ENCODE measurements at places on chromosomes 6 and 20. TPM values are rescaled to one million over a fixed set of nuclear protein-coding genes. Genes with fewer than 3 reads are reported as not detected.
A peak's percentile ranks its signal among the peaks of the same experiment; 100 is the strongest.

TRIM15 gene
- total RNA-seq = not detected

MCCD1 gene
- not detected for total RNA-seq

ESR1 gene
- total RNA-seq = 0.49 TPM

BHLHE23 gene
- total RNA-seq = not detected

DNA sequence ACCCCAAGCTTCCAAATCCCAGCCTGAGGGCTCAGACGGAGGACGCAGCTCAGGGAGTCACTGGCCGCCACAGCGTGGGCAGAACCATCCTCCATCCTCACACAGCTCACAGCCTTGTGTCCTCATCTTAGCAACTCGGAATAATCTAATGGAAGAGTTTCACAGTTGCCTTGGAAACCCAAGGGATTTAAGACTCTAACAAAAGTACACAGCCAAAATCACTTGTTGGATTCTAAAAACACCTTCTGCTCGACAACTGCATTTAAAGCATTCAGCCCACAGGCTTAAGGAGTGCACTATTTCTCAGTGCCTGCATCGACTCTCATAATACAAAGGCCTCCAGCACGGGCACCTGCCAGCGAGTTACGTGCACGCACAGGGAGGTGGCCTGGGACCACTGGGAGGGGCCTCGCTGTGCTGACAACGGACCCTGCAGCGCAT is 45.4 kb downstream of the ZBTB46 start:
- H3K27ac ChIP-seq = no peak overlapping the region
- H3K4me1 ChIP-seq = peaks cover 24% of the 10 kb centered on the region
- H3K36me3 ChIP-seq = no peaks in the 10 kb centered on the region
- H3K4me3 ChIP-seq = no peak overlapping the region

DNA sequence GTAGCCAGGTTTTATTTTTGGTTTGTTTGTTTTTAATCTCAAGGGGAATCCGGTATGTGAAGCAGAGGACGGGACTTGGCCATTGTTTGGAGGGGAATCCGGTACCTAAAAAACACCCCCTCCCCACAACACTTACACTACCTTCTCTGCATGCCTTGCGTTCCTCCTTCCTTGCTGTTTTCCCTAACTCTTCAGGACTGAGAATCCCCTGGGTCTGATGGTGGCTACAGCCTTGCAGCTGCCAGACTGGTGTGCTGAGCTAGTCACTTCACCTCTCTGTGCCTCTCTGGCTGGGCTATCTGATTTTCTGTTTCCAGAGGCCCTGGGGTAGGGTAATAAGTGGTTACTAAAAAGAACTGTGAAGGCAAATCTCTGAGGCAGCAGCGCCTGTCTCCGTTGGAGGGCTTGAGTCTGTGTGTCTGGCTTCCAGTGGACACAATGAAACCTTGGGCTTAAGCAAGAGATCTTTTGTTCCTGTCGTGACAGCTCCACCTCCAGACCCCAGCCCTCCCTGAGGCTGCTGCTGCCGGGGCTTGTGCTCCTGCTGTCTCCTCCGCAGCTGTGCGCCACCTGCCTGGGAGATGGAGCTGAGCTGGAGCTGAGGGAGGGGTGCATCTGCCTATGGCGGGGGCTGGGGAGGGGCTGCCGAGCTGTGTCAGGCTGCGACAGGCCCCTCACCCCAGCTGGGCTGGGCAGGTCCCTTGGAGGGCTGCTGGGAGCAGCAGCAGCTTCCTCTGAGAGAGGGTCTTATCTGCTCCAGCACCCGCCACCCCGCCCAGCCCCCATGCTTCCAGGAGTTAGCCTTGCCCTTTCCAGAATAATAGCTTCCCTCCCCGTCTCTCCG is 65.8 kb upstream of the CCDC167 start:
- H3K36me3 ChIP-seq = no peaks in the 10 kb centered on the region
- peak overlapping the region; percentile 55 for H3K4me3 ChIP-seq
- H3K27me3 ChIP-seq = peaks cover 2% of the 10 kb centered on the region
- peaks cover 46% of the 10 kb centered on the region for H3K4me1 ChIP-seq
- no peak for DNase-seq

- no peak for DNase-seq
- H3K4me1 ChIP-seq = no peaks in the 10 kb centered on the region
- H3K27me3 ChIP-seq = peaks cover 3% of the 10 kb centered on the region
These were observed 238.1 kb upstream of the MARCKS start for GRCh38 chr6:113619077-113619476.

GRCh38 chr6:82371799-82372546 is 8.4 kb downstream of the TPBG start:
- H3K27me3 ChIP-seq = peaks cover 14% of the 10 kb centered on the region
- no peaks in the 10 kb centered on the region for H3K36me3 ChIP-seq
- no peak for DNase-seq
- no peaks in the 10 kb centered on the region for H3K4me1 ChIP-seq

- H3K4me3 ChIP-seq = no peak overlapping the region
- H3K36me3 ChIP-seq = no peaks in the 10 kb centered on the region
- H3K27me3 ChIP-seq = no peaks in the 10 kb centered on the region
- H3K4me1 ChIP-seq = peaks cover 7% of the 10 kb centered on the region
- no peak for DNase-seq
These were observed 67.9 kb downstream of the ZHX3 start for GRCh38 chr20:41249411-41250281.

- H3K4me3 ChIP-seq = no peak overlapping the region
- H3K27me3 ChIP-seq = peaks cover 3% of the 10 kb centered on the region
- H3K4me1 ChIP-seq = no peaks in the 10 kb centered on the region
- no peaks in the 10 kb centered on the region for H3K36me3 ChIP-seq
- DNase-seq = no peak
These were observed 211.4 kb downstream of the ESR1 start for GRCh38 chr6:152018876-152019275.

- no peaks in the 10 kb centered on the region for H3K27me3 ChIP-seq
- no peak for DNase-seq
- H3K36me3 ChIP-seq = no peaks in the 10 kb centered on the region
- no peak overlapping the region for H3K27ac ChIP-seq
These were observed 271.2 kb upstream of the PRDM1 start for GRCh38 chr6:105814745-105815536.

SIRPD gene
- total RNA-seq = 0.39 TPM

DNA sequence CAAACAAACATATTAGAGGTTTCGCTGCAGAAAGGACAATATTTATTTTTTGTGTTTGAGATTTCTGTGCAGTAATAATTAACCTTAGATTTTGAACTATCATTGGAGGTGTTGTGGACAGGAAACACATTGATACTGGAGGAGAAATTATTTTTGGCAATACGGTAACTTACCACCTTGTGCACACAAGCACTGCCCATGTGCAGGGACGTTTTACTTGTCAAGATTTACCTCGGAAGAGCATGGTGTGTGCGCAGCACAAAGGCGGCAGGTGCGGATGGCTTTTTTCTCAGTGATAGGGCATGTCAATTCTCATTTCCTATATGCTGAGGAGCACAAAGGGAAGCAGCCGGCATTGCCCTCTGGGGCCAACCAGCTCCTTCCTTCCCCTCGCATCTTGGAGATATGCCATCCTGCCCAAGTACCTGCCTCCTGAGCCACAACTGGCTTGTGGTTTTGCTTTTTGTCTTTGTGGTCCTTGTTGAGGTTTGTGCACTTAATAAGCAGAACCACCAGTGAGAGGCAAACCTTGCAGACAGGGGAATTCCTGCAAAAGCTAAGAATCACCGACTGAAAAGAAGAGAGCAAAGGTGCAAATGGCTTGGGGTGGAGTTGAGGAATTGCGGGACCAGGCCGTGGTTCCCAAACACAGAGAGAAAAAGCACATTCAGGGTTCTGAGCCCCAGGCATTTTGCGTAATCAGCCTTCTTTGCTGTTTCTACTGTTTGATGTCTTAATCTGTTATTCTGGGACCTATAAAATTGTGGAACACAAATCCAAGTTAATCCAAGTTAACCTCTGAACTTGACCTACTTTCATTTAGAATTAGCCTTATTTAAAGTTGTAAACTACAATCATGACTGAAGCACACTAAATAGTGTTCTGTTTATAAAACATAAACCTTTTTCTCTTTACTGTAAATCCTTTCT is 21.9 kb downstream of the SAMD5 start:
- no peaks in the 10 kb centered on the region for H3K36me3 ChIP-seq
- H3K27me3 ChIP-seq = peaks cover 30% of the 10 kb centered on the region
- H3K4me1 ChIP-seq = peaks cover 11% of the 10 kb centered on the region
- peak; percentile 18 for DNase-seq
- H3K4me3 ChIP-seq = no peak overlapping the region
- H3K27ac ChIP-seq = no peak overlapping the region

HLA-DOA gene
- 51.7 TPM for total RNA-seq

DNA sequence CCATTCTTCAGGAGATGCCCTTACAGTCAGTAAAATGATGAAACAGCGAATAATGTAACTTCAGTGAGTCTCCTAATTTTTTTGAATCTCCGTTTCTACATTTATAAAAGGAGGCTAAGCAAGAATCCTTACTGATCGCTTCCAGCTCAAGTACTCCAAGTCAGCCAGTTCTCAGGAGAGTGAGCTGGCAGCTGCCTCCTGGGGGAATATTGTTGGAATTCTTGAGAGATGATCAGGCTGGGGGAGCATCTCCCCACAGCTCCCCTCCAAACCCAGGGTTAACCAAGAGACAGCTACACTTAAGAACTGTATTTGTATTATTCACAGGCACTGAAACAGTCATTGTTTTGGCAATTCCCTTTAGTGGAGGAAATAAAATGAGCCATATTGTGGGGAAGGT is 89.1 kb upstream of the PCSK2 start:
- no peak overlapping the region for H3K4me3 ChIP-seq
- no peaks in the 10 kb centered on the region for H3K4me1 ChIP-seq
- H3K27ac ChIP-seq = no peak overlapping the region
- DNase-seq = no peak
- H3K27me3 ChIP-seq = no peaks in the 10 kb centered on the region
- no peaks in the 10 kb centered on the region for H3K36me3 ChIP-seq

Measured in naive thymus-derived CD8-positive, alpha-beta T cell (primary cell).